ENCODE measurements at places on chromosomes 16 and 17.

DNA sequence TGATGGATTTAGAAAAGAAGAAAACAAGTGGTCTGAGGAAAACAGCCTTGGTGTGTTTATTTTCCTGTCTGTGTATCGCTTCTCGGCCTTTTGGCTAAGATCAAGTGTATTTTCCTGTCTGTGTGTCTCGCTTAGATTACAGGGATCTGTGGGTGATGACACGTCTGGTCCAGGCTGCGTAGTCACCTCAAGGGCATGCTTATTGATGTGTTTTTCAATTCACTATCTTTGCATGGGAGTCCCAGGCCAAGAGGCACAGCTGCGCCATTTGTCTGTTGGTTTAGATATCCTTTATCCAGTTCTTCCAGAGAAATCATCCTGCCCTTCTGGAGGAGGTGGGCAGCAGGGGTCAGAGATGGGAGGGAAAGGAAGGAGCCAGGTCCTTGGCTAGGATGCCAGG is 47.1 kb upstream of the STH start:
- no peak for DNase-seq

DNA sequence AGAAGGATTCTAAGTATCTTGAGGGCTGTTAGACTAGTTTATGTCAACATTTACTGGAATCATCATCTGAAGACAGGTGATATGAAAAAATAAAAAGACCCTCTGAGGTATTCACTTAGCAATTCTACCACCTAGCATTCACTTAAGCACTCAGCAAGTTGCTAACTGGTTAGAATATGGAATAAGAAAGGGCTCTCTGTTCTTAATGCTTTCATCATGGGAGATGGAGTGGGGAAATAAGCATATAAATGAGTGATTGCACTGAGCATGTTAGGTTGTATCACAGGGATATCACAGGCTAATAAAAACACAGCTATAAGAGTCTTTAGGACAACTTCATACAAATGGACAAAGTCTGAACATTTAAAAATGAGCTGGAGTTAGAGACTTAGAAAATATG is 1238.8 kb downstream of the CDH11 start:
- no peak for DNase-seq

DNA sequence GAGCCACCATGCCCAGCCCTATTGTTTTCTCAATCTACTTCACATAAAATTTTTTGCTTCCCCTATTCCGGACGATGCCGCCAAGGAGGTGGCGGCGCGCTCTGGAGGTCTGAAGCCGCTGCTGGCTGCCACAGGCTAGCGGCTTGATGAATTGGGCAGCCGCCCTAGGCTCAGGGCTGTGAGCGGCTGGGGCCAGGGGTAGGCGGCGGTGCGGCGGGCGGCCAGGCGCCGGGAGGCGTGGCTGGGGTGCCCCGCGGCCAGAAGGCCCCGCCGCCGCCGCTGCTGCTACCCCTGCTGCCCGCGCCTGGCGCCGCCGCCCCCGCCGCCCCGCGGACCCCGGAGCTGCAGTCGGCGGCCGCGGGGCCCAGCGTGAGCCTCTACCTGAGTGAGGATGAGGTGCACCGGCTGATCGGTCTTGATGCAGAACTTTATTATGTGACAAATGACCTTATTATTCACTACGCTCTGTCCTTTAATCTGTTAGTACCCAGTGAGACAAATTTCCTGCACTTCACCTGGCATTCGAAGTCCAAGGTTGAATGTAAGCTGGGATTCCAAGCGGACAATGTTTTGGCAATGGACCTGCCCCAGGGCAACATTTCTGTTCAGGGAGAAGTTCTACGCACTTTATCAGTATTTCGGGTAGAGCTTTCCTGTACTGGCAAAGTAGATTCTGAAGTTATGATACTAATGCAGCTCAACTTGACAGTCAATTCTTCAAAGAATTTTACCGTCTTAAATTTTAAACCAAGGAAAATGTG is 41.7 kb downstream of the ANKFY1 start:
- DNase-seq = no peak

DNA sequence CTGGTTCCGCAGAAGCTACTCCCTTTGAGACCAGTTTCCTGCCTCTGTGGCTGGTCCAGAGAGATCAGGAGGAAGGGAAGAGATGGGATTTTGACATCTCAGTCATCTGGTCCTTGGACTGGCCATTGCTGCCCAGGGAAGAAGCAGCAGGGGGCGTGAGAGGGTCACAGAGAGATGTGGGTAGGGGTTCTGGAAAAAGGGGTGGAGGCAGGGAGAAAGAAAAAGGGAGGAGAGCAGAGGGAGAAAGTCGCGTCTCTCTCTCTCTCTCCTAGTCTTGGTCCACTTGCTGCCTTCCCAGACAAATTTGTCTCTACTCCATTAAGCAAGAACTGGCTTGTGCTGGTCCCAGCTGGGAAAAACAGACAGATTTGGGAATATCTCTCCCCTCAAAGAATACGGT is 4.4 kb downstream of the SHBG start:
- DNase-seq = no peak

DNA sequence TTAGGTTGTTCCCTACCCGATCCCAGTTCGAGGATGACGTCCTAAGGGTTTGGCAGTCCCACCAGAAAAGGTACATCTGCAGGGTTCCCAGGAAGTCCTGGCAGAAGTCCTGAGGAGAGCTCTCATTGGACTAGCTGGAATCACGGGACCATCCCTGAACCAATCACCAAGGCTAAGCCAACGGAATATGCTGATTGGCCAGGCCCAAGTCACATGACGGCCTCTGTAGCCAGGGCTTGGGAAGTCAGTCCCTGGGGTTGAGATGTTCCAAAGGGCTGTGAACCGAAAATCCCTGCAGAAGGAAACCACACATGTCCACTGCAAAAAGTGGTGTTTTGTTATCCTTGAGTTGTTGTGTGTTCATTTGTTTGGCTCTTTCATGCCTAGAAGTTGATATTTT is 68.2 kb upstream of the ZNF423 start:
- DNase-seq = no peak

DNA sequence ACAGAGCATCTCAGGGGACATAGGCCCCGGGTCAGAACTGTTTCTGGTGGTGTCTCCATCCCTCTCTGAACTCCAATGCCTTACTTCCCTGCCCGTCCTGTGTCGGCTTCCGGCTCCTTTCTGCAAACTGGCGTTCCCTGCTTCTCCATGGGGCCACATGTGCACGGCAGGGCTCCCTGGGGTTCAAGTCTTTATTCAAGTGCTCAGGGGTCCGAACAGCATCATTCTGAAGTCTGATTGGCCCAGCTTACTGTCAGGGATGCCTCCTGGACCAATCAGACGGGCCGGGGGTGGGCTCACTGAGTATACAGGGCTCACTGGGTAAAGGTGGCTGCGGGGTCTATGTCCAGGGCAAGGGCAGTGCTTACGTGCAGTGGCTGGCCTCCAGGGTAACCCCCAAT is 17.1 kb downstream of the C16orf82 start:
- no peak for DNase-seq

- DNase-seq = no peak
Measured at GRCh38 chr16:65042438-65043365, 79.2 kb downstream of the CDH11 start.

DNA sequence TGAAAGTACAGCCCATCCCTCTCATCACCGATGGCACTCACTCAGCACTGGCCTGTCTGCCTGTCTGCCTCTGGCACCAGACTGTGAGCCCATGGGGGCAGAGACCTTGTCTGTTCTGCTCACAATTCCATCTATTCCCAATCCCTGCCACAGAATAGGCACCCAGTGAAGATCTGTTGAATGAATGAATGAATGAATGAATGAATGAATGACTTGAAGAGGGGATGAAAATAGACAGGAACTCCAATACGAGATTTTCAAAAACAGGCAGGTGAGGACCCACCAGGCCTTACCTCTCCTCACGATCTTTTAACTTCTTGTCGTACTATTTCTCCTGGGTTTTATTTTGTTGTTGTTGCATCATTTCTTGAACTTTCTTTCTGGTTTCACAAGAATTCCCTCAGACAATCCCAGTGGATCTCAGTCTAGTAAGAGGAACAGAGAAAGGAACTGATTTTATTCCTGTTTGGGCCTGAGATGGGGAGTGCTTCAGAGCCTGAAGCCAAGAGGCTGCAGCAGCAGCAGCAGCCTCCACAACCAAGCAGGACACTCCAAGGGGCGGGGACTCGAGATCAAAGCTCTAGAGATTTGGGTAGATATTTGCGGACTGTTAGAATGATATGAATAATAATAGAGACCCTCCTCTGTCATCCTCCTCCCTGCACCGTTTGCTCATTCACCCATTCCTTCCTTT is 17.7 kb downstream of the KRT9 start:
- no peak for DNase-seq

DNA sequence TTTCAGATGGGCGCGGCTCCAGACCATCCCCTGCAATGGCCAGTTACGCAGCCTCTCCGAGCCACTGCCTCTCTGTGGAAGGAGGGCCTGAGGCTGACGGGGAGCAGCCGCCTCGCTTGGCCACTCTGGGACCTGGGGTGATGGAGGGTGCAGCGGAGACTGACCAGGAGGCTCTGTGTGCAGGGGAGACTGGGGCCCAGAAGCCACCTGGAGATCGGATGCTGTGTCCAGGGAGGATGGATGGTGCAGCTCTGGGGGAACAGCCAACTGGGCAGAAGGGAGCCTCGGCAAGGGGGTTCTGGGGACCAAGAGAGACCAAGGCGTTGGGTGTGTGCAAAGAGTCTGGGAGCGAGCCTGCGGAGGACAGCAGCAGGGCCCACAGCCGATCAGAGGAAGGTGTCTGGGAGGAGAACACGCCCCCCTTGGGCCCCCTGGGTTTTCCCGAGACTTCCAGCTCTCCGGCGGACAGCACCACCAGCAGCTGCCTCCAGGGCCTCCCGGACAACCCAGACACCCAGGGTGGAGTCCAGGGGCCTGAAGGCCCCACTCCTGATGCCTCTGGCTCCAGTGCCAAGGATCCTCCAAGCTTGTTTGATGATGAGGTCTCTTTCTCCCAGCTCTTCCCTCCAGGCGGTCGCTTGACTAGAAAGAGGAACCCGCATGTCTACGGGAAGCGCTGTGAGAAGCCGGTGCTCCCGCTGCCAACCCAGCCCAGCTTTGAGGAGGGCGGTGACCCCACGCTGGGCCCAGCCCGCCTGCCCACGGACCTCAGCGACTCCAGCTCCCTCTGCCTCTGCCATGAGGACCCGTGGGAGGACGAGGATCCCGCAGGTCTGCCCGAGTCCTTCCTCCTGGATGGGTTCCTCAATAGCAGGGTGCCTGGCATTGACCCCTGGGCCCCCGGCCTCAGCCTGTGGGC is 17.4 kb upstream of the ZFPM1 start:
- no peak for DNase-seq

DNA sequence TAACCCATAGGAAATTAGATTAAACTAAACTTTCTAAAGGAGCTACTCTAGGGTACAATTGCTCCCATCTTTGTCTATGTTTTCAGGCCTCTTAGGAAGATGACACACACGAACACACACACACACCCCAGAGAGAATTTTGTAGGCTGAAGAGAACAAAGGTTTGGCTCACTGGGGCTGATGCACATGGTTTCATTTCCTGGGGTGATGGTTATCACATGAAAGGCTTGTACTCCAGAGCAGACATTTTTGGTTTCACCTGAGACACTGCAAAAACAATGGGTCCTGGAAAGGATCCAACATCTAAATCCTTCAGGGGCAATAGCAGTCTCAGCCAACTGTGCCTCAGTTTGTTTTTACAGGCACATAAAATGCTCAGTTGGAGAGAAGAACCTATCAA is 62.8 kb downstream of the GRB7 start:
- DNase-seq = peak; percentile 20

GRCh38 chr17:79534851-79535727 is 75.8 kb downstream of the RBFOX3 start:
- no peak for DNase-seq

- no peak for DNase-seq
Measured at GRCh38 chr17:75647061-75647460, 13.8 kb downstream of the SMIM5 start.

- DNase-seq = no peak
Measured at GRCh38 chr17:55814377-55814776, 63.5 kb downstream of the PCTP start.

DNA sequence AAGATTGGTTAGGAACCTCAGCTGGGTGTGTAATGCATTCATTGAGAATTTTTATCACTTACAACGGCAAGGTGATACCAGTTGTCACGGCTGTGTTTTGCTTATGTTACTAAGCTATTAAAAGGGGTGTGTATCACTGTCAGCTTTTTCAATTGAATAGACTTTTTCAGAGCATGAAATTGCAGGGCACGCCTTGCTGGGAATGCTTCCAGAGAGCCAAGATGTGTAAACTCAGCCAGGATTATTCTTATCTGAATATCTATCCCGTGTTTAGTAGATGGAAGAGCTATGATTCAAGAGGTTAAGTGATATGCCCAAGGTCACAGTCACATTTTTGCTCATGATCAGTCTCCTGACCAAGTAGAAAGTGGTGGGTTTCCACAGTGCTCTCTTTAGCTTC is 6.6 kb upstream of the TEKT3 start:
- no peak for DNase-seq

DNA sequence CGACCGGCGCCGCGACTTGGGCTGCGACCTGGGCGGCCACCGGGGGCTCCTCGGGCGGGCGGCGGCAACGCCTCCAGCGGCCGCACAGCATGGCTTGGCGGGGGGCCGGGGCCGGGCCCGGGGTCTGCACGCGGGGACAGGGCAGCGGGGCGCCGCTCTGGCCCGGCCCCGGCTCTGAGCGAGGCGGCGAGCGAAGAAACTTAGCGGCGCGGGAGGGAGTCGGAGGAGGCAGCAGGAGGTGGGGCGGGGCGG is at the start of gene PLCD3:
PLCD3 (minus strand) TSS at position 196 of the 252 bp plus-strand sequence; CDS start at position 91, 105 bp downstream.
- DNase-seq = no peak

GRCh38 chr17:82343560-82343959 is 10.0 kb upstream of the SECTM1 start:
- no peak for DNase-seq

GRCh38 chr17:62627904-62628633 is 599 bp downstream of the MRC2 start:
- no peak for DNase-seq

DNA sequence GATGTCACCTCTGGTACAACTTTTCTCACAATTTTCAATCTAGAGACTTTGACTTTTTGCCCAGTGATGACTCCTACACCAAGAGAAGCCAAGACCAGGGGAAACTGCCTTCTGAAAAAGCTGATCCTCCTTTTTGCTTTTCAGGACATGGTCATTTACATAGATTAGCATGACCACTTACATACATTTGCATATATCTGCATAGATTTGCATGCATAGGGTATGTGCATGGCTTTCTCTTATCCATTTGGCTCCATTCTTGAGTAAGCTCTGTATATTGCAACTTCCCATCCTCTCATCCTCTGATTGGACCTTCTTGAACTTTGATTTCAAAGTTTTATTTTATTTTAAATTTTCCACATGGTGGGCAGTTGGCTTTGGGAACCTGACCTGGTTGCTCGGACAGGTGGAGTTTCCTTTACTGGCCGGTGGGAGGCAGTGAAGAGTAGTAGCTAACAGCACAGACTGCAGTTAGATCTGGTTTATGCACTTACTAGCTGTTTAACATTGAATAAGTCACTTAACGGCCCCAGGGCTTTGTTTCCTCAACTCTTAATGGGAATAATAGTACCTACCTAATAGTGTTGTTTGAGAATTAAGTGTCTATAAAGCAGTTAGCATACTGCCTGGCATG is 92.9 kb downstream of the GPR139 start:
- no peak for DNase-seq

Measured in stimulated activated CD4-positive, alpha-beta T cell treated with anti-CD3 and anti-CD28 coated beads, Interleukin-15, amount 100 ng/mL, for 1 hour (primary cell).